Stimulated activated naive CD4-positive, alpha-beta T cell treated with Interleukin-2 at 50 U/mL for 16 hours (primary cell): ENCODE measurements at places on chromosomes 12 and 14.

GRCh38 chr14:92638266-92638665 lies 110.2 kb downstream of the LGMN start:
- no peak for DNase-seq

DNA sequence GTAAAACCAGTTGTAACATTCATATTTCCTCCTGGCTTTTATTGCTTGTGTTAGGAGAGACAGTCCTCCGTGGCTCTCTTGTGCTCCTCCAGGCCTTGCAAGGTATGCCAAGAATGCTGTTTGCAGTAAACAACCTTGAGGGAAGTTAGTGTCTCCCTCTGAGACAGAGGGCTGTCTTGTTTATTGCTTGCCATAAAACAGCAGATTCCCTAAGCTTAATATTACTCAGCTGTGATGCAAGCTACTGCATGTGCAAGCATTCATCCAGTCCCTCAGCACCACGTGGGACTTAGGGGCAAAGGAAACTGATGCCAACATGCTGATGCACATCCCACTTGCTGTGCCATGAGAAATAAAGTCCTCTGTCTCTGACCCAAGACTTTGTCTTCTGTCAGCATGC lies 6.6 kb downstream of the POMT2 start:
- DNase-seq, result no peak

DNA sequence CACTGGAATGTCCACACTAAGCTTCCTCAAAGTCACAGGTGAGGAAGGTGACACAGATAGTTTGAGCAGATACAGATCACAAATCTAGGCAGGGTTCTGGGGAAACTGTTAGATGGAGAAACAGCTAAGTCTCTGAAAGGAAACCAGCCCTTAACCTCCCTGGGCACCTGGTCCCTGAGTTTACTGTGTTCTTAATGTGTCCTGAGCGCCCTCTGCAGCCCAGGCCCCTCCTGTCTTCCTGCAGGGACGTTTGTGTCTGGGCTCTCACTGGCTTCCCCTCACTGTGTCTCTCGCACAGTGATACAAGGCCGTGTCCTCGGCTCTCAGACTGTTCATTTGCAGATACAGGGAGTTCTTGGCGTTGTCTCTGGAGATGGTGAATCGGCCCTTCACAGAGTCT lies 684.3 kb downstream of the TMEM121 start:
- no peak for DNase-seq

- no peak for DNase-seq
Observed at GRCh38 chr14:35910191-35910590, 84.1 kb downstream of the BRMS1L start.

GRCh38 chr12:43662736-43663135 lies 95.9 kb downstream of the PUS7L start:
- DNase-seq, result no peak

DNA sequence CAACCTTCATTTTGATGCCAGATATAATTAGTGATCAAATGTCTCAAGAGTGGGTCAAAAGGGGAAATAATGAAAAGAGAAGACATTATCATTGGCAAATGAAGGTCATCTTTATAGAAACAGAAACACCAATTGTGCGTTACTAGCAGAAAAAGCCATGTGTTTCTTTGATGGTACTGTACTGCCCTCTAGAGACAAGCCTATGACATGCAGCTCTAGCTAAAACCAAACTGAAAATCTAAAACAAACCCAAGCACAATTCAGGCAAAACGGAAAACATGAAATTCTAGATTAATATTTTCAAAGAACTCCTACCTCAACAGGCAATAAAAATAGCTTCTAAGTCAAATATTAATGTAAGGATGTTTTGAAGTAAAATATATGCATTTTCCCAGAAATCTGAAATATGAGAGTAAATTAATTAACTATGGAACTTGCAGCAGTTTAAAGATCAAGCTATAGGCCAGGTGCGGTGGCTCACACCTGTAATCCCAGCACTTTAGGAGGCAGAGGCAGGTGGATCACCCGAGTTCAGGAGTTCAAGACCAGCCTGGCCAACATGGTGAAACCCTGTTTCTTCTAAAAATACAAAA lies 115.4 kb downstream of the KLHL28 start:
- no peak for DNase-seq

GRCh38 chr12:68224613-68225285 lies 861 bp downstream of the IL26 start:
- no peak for DNase-seq

GRCh38 chr12:66013224-66013623 lies 117.3 kb downstream of the LLPH start:
- DNase-seq, result no peak

- DNase-seq, result no peak
Observed at GRCh38 chr12:107339487-107339886, 246.1 kb upstream of the CRY1 start.

DNA sequence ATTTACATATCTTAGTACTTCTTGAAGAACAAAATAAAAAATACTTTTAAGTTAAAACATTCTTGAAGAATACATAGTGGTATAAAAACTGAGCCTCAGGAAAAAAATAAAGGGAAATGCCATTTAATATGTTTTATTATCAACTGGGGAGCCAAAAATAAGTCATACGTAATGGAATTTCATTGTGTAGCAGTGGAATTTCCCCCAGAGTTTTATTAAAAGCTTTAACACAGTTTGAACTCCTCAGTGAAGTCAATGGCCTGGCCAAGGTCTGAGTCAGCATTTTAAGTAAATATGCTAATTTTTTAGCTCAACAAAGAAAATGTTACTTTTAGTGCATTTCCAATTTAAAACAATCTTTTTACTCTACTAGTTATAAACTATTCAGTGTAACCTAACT lies 350.1 kb upstream of the ATP2B1 start:
- DNase-seq, result no peak

DNA sequence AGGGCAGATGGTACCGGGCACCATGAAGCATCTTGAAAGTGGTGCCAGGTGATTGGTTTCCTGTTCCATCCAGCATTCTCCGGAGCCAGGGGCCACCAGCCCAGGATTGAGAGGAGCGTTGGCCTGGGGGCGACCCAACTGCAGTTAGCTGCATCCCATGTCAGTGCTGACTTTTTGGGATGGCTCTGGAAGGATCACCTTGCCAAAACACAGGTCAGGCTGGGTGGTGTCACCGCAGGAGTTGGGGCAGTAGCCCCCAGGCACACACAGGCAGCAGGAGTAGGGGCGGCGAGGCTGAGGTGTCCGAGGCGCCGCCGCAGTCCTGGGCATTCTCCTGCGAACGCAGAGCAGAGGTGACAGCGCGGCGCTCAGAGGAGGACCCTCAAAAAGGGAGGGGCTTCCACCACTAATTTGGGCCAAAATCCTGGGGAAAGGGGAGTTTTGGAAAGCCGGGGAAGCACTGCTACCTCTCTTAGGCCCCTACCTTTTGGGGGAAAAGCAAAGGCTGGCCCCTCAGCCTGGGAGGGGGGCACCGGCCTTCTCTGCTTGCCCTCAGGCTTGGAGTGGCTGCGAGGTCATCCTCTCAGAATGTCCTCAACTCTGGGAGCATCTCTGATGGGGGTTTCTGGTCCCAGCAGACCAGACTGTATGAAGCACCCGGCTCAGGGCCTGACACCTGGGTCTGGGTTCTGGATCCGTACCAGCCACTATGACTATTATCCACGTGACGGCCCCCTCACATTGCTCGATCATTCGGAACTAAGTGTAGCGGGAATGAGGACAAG lies 26.7 kb upstream of the LRTM2 start:
- no peak for DNase-seq

- DNase-seq, result no peak
Observed at GRCh38 chr12:100674036-100674888, 100.8 kb downstream of the GAS2L3 start.

- DNase-seq, result no peak
Observed at GRCh38 chr12:32558903-32559302, 120.2 kb upstream of the DNM1L start.

GRCh38 chr12:5977556-5977955 lies 32.5 kb upstream of the ANO2 start:
- DNase-seq, result no peak

DNA sequence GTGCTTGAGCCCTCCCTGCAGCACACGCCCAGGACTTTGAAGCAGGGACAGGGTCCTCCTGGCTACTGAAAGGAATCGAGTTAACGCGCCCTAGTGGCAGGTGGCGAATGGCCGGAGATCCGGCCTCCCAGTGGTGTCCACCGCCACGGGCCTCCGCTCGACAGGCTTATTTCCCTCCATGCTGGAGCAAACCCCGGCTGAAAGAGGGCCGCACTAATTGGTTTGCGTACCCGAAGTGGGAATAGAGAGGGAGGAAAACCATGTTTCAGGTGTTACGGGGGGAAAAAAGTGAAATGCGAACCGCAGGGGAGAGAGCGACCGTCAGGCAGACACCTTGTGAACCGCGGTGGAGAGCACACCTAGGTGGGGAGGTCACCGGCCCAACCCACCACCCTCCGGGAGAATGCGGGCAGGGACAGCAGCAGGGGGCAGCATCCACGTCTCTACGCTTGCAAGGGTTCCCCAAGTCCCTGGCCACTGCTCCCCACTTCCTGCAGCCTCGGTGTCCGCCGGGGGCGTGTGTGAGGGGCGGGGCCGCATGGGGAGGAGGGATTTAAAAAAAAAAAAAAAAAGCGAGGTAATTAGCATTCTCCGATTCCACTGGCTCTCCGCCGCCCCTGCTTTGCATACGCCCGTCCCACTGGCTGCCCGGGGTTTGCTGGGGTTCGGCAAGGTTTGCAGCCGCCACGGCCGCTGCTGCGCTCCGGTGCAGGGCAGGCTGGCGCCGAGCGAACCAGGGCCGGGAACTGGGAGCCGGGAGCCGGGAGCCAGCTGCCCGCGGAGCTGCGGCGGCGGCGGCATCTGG lies 224.6 kb upstream of the CRY1 start:
- peak; percentile 88 for DNase-seq

- no peak for DNase-seq
Observed at GRCh38 chr14:75277815-75278421, 710 bp upstream of the FOS start.

DNA sequence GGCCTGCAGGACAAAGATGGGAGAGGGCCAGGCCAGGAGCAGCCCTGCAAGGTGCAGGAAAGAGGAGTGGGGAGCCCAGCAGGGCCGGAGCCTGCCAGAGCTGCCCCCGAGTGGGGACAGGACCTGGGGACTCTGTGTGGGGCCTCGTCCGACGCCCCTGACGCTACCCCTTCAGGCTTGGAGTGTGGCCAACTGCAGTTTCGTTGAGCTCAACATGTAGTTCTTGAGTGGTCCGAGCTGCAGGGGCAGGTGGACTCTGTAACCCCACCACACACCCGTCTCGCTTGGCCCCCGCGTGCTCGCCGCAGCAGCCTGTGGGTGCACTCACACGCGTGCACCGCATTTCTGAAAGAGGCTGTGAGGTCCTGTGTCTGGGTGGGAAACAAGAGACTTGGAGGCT lies 2.0 kb downstream of the ASPG start:
- DNase-seq, result no peak
